ENCODE measurements at places on chromosomes 1 and 21.

DNA sequence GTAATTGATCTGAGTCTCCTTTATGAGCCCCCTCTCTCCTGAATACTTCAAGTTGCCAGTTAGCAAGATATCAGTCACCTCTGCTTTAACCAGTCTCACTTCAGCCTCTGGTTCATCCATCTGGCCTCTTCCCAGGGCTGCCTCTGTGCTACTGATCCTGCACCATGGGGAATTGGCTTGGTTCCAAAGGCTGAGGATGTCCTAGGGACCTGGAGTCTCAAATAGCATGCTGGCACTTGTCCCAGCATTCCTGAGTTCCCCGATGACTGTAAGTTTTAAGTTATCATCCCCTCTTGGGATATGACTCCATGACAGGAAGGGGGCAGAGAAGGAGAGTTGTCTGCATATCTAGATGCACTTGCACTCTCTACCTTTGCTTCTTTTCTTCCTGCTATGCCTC is 252.0 kb downstream of the PTBP2 start:
- DNase-seq = no peak

DNA sequence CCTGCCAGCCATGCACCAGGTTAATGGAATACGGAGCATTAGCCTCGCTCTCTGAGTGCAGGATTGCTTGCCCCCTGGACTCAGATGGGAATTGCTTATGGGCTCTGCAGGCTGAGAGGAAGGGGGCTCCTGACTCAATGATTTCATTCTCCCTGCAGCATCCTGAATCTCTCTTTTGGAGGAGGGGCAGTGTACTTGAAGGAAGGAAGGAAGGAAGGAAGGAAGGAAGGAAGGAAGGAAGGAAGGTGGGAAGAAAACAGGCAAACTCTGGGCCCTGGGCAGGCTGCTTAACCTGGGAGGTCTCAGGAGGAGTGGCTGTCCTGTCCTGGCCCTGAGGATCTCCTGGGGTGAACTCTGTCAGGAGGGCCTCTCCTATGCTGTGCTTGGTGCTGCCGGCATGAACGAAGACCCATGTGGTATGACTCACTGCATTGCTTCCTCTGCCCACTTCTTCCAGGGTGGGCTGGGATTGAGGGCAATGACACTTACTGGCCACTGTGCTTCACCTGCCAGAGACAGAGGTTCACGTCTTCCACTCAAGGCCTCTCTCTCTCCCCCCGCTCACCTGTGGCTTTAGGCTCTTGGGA is 257.1 kb upstream of the CSF3R start:
- no peak for DNase-seq

DNA sequence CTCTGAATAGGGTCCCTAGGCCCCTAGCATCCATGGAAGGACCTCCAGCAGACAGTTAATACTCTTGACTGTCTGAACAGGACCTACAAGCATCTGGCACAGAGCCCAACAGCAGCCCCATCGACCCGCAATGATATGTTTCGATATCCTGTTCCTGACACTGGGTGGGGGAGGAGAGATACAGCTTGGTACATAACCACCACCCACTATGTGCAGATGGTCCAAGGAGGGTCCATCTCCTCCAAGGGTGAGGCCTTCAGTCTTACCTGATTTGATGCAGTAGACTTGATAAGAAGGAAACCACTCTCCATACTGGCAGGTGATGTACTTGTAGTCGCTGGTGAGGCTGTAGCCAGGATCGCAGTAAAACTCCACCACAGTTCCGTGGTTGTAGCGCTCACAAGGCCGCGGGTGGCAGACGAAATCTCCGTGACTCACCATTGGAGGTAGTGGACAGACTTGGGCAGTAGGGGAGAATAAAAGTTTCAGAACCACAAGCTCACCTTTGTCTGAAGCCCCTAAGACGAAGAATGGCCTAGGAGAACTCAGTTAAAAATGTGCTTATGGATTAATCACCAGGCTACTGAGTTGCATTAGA is 86.0 kb upstream of the TLR5 start:
- DNase-seq = no peak

DNA sequence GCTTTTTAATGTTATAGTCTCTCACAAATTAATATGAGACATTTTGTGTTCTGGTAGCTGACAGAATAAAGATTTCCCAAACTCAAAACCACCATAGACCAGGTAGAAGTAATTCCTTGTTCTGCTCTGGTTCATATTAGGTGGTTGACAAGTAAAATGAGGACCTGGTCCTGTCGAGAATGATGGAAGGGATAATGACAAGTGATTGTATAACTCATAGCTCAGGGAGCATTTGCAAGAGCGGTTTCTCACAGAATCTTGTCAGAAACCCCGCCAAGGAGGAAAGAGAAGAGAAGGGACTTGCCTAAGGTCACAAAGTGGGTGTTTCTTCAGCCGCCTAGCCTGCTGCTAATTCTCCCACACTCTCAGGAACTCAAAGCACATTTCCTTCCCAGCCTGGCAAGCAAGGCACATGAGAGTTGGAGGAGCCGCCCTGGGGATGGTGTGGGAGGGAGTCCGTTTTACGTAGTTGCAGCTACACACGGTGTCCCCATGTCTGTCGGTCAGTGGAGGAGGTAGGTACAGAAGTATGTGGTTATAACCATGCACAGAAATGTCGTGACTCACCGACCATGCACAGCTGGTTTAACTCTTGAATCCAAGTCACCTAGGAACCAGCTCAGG is 46.5 kb downstream of the SAMD13 start:
- DNase-seq = no peak
